ENCODE measurements at places on chromosomes 7 and 10.

DNA sequence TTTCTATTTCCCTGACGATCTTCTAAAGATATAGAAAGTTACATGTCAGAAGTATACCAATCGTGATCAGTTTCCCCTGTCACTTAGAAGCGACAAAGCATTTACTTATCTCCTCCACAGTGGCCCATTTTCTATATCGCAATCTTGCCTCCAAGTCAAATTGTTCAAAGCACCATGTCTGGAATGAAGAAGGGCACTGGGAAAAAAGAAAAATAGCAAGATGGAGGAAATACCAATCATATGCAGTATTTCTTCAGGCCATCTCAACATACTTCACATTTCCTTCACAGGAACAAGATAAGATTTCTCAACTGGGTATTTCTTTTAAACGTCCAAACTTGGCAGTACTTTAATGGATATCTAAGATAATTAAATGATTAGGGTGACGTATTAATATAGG lies 63.3 kb upstream of the IL6 start:
- DNase-seq, result no peak

GRCh38 chr10:106515206-106515790 lies 649.2 kb downstream of the SORCS1 start:
- no peak for DNase-seq

DNA sequence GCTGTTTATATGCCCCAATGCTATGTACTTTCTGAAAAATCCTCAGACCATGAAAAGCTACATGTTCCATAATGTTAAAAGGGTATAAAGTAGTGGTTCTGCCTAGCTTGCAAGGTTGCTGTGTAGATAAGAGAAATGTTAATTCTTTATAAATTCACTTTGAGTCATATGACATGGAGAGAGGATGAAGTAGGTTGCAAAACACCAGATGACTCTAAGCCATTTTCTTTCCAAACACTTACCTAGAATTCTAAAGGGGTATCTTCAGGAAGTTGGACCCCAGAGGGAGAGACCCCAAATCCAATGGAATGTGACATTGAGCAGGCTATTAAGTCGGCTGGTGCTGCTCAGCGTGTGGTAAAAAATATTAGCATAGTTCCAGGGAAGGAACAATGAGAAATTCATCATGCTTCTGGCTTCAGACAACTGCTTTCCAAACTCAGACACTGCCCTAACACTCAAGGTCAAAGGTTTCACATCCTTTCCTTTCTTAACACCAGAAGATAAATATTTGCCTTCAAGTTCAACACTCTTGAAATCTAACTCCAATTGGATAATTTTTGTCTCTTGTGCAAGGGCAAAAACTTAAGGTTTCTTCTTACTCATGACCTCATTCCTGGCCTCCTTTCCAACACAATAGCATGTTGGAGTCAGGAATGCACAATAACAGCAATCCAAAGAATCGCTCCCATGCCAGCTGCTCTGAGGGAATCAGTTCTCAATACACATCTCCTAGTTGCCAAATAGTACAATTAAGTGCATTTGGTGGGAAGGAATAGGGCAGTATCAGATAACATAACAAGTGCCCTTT lies 100.7 kb upstream of the AFAP1L2 start:
- no peak for DNase-seq

DNA sequence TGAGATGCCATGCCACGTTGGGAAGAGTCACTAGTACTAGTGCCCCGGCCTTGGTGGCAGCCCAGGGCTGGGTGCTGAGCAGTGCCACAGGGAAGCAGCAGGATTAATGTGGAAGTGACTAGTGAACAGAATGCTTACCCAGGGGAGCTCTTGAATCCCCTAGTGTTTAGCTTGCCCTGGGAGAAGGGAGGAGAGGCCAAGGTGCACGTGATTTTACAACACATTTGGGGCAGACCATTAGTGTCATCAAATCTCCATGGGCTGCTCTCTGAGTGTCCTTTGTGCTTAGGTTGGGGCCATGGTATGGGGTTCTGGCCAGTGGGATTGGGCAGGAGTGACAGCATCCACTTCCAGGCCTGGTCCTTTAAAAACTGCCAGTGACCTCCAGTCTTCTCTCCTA lies 37.5 kb downstream of the ARHGAP22 start:
- DNase-seq, result no peak

DNA sequence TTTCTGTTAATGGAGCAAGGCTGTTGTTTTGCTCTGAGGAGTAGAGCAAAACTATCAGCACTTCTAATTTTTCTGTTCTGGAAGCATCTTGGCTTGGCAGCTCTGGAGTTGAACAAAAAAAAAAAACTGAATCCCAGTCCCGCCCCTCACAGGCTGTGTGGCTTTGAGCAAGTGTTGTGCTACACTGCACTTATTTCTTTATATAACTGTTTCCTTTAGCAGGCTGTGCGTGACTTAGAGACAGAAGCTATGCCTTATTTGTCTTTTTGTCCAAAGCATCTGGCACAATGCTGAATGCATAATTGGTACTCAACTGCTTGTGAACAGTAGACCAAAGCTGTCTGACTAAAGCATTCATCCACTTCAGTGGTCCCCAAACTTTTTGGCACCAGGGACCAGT lies 96.1 kb downstream of the AMPH start:
- no peak for DNase-seq

DNA sequence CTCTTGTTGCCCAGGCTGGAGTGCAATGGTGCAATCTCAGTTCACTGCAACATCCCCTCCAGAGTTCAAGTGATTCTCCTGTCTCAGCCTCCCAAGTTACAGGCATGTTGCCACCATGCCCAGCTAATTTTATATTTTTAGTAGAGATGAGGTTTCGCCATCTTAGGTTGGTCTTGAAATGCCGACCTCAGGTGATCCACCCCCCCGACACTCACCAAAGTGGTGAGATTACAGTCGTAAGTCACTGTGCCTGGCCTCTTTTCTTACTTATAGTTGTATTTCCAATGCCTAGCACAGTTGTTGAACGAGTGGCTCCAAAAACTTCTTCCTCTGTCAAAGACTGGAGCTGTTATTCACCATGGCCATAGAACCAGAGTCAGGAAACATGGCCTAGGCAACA lies 6.7 kb downstream of the RNF216 start:
- no peak for DNase-seq

DNA sequence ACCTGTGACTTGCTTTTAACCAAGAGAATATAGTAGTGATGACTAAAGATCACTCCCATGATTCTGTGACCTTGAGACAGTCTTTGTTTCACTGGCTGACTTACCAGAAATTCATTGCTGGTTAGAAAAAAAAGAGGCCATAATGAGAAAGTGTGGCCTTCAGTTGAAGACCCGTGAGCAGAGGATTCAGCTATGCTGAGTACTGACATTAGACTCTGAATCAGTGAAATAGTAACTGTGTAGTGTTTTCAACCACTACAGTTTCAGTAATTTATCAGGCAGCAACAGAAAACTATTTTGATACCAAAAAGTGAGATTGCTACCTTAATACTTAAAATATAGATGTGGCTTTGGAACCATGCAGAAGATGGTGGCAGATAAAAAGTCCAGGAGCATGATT lies 298.0 kb upstream of the KCND2 start:
- DNase-seq, result no peak

DNA sequence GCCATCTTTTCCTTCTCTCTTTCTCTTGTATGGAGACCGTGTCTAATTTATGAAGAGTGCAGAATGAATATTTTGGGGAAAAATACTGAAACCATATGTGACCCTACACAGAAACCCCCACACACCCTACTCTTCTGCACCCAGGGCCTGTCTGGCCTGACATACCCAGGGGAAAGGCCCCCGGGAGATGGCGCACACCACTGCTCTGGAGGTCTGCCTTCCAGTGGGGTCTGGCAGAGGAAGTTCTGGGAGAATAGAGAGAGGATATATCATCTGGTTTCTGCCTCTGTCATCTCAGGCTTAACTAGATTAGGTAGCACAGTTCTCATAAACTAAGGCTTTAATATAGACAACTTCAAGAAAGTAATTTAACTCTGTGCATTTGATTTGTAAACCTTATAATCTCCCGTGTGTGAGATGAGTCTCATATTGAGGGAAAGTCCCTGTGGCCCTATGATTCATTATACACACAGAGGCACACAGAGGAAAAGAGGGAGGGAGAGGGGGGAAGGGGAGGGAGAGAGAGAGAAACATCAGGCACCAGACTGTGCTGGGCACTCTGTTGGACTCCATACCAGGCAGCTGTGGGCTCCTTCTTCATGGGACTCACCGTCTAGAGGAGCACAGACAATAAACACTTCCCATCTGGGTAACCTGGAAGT lies 123.3 kb downstream of the AOAH start:
- no peak for DNase-seq

DNA sequence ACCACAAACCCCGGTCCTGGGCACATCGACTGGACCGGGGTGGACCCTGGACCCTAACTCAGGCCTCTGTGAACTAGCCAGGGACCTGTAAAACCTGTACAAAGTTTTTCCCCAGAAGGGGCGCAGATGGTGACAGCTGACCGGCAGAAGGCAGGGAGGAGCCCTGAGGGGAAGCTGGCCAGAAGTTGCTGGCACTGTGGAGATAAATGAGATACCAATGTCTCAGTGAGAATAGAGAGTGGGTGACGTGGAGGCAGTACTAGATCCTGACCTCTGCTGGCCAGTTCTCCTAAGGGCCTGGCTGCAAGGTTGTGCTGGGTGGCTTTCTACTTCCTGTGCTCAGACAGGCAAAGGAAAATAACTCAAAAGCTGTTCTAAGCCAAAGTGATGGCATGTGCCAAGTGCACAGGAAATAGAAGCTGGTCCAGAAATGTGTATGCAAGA lies 10.6 kb upstream of the TSPAN14 start:
- DNase-seq, result no peak

- no peak for DNase-seq
These were observed 28.7 kb downstream of the LYZL1 start for GRCh38 chr10:29317423-29318021.

GRCh38 chr7:77685233-77685632 lies 11.0 kb upstream of the RSBN1L start:
- DNase-seq, result no peak

DNA sequence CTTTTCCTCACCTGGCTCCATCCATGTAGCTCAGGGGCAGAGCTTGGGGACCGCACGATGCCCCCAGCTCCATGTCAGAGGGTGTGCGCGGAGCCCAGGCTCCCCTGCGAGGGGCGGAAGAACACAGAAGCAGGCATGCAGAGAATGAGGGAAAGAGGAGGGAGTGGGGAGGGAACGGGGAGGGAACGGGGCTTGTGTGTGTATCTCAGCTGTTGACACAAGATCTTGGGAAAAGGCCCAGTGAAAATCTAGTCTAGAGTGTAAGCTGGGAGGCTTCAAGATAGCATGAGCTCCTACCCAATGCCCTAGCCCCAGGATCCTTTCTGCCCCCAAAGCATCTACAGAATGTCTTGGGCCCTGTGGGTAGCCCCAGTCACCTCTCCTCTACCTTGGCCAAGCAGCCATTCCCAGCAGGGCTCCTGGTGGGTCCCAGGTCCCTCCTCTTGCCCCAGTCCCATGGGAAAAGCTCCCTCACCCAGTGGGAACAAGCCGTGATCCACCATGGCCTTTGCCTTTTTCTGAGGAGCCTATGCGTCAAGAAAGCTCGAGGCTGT lies 25.1 kb upstream of the NDST2 start:
- DNase-seq, result no peak

Data from coronary artery (tissue), 2 donors.